ENCODE measurements at places on chromosomes 7 and 10.
A peak's percentile ranks its signal among the peaks of the same experiment; 100 is the strongest.

DNA sequence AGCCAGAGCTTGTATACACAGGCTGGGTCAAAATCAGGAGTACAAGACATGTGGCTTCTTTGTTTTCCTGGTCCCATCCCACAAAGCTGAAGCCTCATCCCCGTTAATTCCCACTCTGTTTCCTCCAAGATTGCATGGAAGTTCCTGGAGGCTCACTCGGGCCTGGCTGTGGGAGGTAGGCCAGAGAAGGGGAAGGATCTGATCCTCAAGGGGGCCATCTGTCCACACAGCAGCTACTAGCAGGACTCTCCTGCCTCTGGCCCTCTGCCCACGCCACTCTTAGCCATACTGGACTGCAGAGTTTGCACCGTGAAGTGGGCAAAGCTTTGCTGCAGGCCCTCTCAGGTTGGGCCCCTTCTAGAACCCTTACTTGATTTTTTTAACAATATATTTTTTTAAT is 160.6 kb downstream of the FGFR2 start:
- H3K27me3 ChIP-seq = no peaks in the 10 kb centered on the region
- H3K36me3 ChIP-seq = no peaks in the 10 kb centered on the region
- H3K4me3 ChIP-seq = no peak overlapping the region
- peak; percentile 75 for DNase-seq
- peaks cover 4% of the 10 kb centered on the region for H3K4me1 ChIP-seq

- H3K27ac ChIP-seq = no peak overlapping the region
- H3K4me3 ChIP-seq = no peak overlapping the region
- H3K36me3 ChIP-seq = no peaks in the 10 kb centered on the region
- H3K4me1 ChIP-seq = no peaks in the 10 kb centered on the region
- no peaks in the 10 kb centered on the region for H3K27me3 ChIP-seq
- DNase-seq = no peak
Observed at GRCh38 chr10:111221682-111222480, 145.1 kb downstream of the ADRA2A start.

- H3K36me3 ChIP-seq = no peaks in the 10 kb centered on the region
- H3K27ac ChIP-seq = no peak overlapping the region
- H3K27me3 ChIP-seq = no peaks in the 10 kb centered on the region
- no peak overlapping the region for H3K4me3 ChIP-seq
- no peak for DNase-seq
Observed at GRCh38 chr7:69217516-69218350, 380.5 kb upstream of the AUTS2 start.

DNA sequence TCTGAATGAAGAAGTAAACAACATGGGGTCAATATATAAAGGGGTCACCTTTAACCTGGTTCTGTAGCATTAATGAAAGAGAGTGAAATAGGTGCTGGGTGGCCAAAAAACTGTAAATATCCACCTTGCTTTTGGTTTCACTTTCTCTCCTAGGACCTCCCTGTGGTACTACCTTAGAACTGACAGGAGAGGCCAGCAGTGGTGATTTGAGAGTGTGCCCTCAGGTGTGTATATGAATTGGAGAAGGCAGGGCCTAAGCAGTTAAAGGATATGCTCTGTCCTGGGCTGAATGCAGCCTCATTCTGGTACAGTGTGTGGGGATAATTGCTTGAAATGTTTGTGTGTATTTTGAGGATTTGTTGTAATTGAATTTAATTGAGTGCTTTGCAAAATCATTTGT is 62.0 kb downstream of the BBS9 start:
- no peaks in the 10 kb centered on the region for H3K36me3 ChIP-seq
- no peak overlapping the region for H3K27ac ChIP-seq
- DNase-seq = no peak
- peaks cover 2% of the 10 kb centered on the region for H3K4me1 ChIP-seq
- H3K4me3 ChIP-seq = no peak overlapping the region

- no peak overlapping the region for H3K27ac ChIP-seq
- no peaks in the 10 kb centered on the region for H3K36me3 ChIP-seq
- no peaks in the 10 kb centered on the region for H3K4me1 ChIP-seq
Observed at GRCh38 chr7:23889566-23889965, 179.5 kb downstream of the STK31 start.

DNA sequence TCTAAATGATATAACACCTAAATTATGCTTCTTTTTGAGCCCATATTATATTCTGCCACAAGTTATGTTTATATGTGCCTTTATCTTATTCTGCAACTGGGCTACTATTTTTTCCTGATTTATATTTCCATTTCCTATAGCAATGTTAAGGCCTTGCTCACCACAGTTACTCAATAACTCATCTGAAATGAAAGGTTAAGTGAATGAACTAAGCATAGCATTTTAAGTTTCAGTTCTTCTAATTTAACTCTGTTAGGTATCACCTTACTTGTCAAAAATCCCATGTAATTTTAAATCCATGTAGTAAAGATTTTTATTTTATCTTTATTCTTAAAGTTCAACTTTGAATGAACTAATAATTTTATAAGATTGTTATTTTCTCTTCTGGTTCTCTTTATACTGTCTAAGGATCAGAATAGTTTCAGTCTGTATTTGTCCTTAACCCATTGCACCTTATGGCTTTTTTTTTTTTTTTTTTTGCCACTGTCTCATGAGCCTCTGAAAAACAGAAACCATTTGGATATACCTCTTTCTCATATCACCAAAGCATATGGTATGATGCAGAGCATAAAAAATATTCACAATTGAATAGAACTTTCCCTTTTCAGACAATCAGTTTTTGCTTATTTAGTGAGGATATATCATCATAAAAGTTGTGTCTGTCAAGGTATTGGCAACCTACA is 301.8 kb upstream of the ZWINT start:
- no peak overlapping the region for H3K4me3 ChIP-seq
- no peak overlapping the region for H3K27ac ChIP-seq
- no peak for DNase-seq

- H3K4me1 ChIP-seq = no peaks in the 10 kb centered on the region
- DNase-seq = no peak
- H3K36me3 ChIP-seq = no peaks in the 10 kb centered on the region
- H3K27me3 ChIP-seq = no peaks in the 10 kb centered on the region
- H3K27ac ChIP-seq = no peak overlapping the region
Observed at GRCh38 chr10:61779276-61779675, 116.5 kb downstream of the CABCOCO1 start.

- no peaks in the 10 kb centered on the region for H3K27me3 ChIP-seq
- no peak overlapping the region for H3K27ac ChIP-seq
- DNase-seq = peak; percentile 63
- no peak overlapping the region for H3K4me3 ChIP-seq
- H3K36me3 ChIP-seq = no peaks in the 10 kb centered on the region
Observed at GRCh38 chr10:132644527-132645246, 107.1 kb downstream of the INPP5A start.

DNA sequence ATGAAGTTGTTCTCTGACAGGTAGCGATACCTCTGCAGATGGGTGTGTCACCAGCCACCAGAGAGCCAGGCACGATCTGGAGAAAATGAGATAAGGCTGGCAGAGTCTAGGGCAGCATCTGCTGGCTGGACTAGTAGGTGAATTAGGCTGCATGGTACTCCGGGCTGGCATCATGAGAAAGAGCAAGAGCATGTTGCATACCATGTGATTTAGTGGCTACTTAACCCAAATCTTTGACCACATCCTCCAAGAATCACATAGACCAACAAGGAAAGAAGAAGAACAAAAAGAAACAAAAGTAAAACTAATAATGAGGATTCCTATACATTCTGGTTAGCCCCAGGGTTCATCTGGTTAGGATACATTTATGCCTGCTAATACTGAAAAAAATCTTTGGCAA is 23.4 kb upstream of the FAM170B start:
- H3K27me3 ChIP-seq = no peaks in the 10 kb centered on the region
- no peaks in the 10 kb centered on the region for H3K36me3 ChIP-seq
- H3K27ac ChIP-seq = no peak overlapping the region
- DNase-seq = no peak
- no peaks in the 10 kb centered on the region for H3K4me1 ChIP-seq

Data from upper lobe of right lung (tissue), 1 donor.